Head of caudate nucleus (tissue), 42 donors: ENCODE measurements at places on chromosomes 5 and 9.

DNA sequence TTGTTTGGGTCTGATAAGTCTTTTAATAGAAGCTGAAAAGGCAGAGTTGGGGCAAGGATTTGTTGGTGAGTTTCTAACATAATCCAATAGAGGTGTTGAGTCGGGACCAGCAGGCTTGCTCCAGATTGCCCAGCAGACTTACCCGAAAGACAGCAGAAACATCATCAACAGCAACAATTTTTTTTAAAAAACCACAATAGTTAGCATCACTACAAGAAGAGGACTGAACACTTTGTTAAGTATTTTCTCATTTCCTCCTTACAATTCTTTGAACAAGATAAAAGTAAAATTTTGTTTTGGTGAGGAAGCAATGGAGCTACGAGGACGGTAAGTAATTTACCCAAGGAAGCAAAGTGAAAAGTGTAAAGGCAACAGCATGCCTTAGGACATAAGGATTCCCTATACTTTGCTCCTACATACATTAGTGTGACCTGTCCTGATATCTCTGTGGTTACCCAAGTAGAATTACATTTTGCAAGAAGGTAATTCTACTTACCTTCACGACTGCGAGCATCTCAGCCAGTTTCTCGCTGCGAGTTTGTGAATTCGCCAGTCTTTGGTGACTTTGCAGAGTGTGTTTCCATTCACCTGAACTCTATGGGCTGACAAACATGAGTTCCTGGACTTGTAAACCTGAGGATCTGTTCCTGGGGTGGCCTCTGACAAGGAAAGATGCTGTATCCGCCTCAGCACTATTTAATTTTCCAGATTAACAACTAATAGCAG, 13.2 kb downstream of the ITK start:
- no peak for DNase-seq

GRCh38 chr5:158731014-158731413, 368.7 kb downstream of the EBF1 start:
- DNase-seq: no peak

- DNase-seq: no peak
Observed at GRCh38 chr5:53009816-53010215, 20.7 kb downstream of the ITGA2 start.

DNA sequence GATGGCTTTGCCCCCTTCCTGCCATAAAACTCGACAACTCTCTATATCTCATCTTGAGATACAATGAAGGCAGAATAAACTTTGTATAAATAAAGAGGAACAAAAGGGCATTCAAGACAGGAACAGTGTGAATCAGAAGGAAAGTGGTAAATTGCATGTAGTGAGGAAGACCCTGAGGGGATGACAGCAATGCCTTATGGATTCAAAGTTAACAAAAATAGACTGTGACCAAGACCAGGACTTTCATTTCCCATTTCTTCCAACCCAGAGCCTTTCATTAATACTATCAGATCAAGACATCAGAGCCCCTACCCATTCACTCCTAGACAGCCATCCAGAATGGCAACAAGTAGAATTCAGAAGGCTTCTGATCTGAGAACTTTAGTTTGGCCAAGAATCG, 46.4 kb upstream of the ZNF462 start:
- DNase-seq: no peak

- DNase-seq: peak; percentile 69
Observed at GRCh38 chr5:135834639-135835529, at the start of gene SLC25A48. Gene SLC25A48 (plus strand): TSS chr5:135834663. CDS start chr5:135834848, 185 bp downstream.
